ENCODE measurements at places on chromosomes 16 and 17.

DNA sequence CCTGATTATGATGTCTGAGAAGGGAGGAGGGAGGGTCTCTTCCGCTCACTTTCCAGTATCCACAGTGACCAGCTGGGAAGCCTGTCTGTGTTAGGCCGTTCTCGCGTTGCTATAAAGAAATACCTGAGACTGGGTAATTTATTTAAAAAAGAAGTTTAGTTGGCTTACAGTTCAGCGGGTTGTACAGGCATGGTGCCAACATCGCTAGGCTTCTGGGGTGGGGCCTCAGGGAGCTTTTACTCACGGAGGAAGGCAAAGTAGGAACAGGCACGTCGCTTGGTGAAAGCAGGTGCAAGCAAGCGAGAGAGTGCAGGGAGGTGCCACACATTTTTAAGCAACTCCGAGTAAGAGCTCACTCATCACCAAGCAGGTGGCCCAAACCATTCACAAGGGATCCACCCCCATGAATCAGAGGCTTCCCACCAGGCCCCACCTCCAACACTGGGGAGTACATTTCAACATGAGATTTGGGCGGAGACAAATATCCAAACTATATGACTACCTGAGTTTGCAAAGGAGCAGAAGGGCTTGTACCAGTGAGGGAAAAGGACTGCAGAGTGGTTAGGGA is 137.5 kb downstream of the CCDC182 start:
- DNase-seq: no peak

DNA sequence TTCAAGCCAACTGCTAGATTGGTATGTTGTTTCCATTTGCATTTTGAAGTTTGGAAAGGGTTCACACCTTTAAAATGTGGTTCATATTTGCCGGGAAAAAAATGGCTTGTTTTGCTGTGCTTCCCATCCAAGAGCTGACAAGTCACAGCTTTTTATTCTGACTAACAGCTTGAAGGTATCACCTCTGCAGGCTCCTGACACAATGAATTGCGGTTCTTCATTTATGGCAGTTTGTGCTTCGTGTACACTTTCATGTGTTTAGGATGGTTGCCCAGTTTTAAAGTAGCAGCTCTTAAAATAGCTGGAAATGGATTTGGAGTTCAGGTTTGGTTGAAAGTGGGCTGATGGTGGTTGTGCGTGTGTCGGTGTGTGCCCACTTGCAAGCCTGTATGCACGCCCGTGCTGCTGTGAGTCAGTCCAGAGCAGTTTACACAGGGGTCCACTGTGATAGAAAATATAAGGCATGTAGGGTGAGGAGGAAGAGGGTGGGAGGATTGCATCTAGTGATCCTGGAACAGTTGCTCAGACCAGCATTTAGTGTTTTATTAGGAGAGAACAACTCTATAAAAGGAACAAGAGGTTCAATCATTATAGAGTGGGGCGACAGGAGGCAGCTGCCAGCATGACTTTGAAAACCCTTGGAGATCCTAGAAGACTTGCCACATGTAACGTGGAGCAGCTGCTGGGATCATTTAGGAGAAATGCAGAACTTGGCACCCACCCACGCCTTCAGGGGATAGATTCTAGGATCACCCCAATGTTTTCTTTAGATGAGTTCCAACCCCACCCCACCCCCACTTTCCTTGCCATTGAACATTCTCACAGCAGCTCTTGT is 108.0 kb upstream of the TBX2 start:
- no peak for DNase-seq

- no peak for DNase-seq
Measured at GRCh38 chr16:66480265-66481080, 53.4 kb downstream of the BEAN1 start.

GRCh38 chr17:49000943-49001342 is 3.8 kb downstream of the IGF2BP1 start:
- no peak for DNase-seq

DNA sequence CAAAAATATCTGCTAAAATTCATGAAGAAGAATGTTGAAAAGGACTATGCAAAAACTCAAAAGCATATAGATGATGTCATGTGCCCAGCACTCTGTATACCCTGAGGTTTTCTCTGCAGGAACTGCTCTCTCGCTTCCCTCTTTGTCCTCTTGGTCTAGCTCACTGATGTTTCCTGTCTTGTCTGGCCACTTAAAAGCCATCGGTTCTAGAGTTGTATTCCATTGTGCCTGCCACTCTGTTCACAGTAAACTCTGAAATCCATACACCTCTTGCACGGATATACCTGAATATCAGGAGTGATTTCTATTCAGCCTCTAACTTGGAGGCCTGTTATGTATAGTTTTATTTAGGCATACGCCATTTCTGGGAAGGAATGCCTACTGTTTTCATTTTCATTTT is 101.0 kb upstream of the CNTNAP4 start:
- no peak for DNase-seq

- DNase-seq: no peak
Measured at GRCh38 chr17:37824534-37825485, 80.0 kb upstream of the HNF1B start.

- no peak for DNase-seq
Measured at GRCh38 chr16:31179219-31179746, 656 bp upstream of the FUS start.

- DNase-seq: no peak
Measured at GRCh38 chr16:64060631-64061030, 1061.2 kb downstream of the CDH11 start.

GRCh38 chr16:89370601-89371000 is 119.8 kb downstream of the ANKRD11 start:
- DNase-seq: no peak

- DNase-seq: no peak
Measured at GRCh38 chr16:342455-343213, 9.9 kb downstream of the AXIN1 start.

GRCh38 chr17:82287868-82288801 is 14.6 kb upstream of the CSNK1D start:
- DNase-seq: peak; percentile 100

DNA sequence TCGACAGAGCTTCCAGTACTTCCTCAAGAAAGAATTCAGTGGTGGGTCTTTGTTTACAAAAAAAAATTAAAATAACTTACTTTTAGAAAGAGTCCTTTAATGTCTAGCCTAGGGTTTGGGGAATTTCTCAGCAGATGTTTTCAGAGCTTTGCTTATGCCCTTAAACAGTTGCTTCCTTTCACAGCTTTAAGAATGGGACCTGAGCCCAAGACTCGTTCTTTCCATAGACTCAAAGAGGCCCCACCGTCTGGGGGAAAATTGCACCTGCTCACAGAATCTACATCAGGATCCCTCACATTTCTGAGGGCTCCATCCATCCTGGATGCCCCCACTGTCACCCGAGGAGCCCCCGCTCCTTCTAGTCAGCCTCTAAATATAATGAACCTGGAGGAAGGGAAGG is 60.0 kb downstream of the RGS9 start:
- no peak for DNase-seq

- DNase-seq: no peak
Measured at GRCh38 chr16:4679156-4679849, 14.1 kb upstream of the NUDT16L1 start.

DNA sequence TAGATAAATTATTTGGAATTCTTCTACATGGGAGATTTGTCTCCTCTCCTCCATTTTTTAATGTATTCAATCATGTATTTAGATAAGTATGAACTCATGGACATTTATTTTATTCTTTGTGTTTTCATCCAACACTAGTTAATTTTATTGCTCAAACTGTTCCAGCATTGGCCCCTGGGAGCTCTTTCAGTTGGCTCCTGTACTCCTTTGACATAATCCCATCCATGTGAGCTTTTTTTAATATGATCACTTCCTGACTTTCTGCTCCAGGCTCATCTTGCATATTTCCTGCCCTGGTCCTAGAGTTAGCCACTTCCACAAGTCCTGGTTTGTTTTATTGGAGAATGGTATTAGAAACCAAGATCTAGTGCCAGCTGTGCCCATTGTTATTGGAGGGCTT is 419.0 kb upstream of the CDH11 start:
- no peak for DNase-seq

- DNase-seq: peak; percentile 77
Measured at GRCh38 chr17:42720996-42721583, 23.8 kb downstream of the EZH1 start.

DNA sequence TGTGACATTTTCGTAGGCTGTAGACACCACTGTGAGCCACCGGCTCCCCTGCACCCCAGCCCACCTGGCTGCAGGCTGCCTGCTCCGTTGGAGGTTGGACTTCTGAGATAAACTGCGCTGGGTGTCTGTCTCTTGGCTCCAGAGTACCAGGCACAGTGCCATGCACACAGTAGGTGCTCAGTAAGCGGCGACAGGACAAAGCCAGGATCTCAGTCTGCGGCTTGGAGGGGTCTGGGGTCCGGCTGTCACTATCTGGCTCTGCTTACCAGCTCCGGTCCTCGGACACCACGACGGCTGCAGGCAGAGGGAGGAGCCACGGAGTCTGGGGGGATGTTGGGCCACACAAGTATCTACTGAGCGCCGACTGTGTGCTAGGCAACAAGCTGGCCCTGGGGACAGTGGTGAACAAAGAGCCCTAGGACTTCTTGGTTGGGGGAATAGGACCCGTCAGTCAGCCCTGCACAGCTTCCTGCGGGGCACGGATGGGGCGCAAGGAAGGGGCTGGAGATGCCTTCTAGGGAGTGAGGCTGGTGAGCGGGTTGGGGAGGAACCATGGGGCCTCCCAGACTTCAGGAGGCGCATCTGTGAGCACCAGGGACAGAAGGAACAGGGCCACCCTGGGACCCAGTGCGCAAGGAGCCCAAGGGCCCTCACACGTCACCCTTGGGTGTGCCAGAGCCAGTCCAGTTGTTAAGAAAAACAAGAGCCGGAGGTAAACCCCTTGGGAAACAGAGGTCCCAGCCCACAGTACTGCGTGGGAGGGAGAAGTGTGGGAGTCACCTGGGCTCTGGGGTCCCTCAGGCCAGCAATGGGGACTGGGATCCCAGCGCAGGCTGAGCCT is 17.3 kb downstream of the JPH3 start:
- no peak for DNase-seq

DNA sequence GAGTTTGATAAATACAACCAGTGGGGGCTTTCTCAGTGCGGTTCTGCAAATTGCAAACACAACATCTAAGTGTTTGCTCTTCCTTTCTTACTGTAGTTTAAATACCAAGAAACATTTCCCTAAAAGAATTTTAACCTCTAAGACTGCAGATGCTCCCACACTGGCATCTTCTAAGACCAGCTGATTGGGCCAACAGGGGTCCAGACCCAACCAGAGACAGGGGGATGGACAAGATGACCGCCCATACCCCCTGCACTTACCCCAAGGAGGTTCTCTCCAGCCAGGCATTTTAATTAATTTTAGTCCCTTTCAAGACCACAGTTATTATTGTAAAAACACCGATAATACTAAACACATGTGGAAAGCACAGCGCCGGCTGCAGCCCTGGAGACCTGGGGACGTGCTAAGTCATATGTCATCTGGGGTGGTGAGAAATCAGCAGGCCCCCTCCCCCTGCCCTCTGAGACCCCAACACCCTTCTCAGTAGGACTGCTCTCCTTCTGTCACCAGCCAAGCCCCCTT is 242.3 kb downstream of the SOX9 start:
- DNase-seq: no peak

GRCh38 chr17:7816926-7817642 is 16.9 kb upstream of the KDM6B start:
- DNase-seq: no peak

GRCh38 chr16:28878083-28878926 is at the start of gene ATP2A1:
ATP2A1 (plus strand) TSS chr16:28878488; CDS start chr16:28878672, 184 bp downstream.
- DNase-seq: no peak

DNA sequence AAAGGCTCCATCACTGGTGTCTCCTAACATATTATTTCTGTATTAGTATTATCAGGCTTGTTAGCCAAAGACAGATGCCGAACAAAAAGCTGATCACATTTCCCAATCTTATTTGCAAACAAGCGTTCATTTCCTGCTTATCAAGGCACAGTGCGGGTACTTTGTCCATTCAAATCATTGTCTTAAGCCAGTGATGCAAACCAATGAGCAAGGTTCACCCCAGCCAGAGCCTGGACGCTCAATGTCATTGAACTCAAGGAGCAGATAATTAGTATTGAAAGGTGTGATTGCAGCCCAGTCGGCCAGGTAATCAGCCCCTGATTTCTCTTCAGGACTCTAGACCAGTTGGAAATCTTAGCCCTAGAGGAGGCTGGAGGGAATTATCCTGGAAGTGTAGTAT is 20.4 kb upstream of the SOX9 start:
- no peak for DNase-seq

DNA sequence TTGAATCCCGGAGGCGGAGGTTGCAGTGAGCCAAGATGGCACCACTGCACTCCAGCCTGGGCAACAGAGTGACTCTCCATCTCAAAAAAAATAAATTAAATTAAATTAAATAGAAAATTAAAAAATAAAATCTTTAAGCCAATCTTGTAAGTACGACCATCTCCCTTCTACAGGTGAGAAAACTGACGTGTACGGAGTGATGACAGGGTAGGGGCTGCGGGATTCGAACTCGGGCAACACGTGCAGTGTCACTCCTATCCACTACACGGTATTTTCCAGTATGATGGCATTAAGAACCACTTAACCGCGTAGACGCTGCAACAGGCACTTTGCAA is 762 bp downstream of the WDR59 start:
- DNase-seq: no peak

- peak; percentile 47 for DNase-seq
Measured at GRCh38 chr17:67779098-67779672, 46.1 kb upstream of the BPTF start.

GRCh38 chr17:78821961-78822360 is 18.7 kb downstream of the USP36 start:
- no peak for DNase-seq

- peak; percentile 77 for DNase-seq
Measured at GRCh38 chr17:80761110-80761871, 216.7 kb downstream of the RPTOR start.

- DNase-seq: no peak
Measured at GRCh38 chr16:70402916-70403659, 35.8 kb downstream of the ST3GAL2 start.

GRCh38 chr17:9845306-9845705 is 19.6 kb downstream of the GLP2R start:
- DNase-seq: no peak

DNA sequence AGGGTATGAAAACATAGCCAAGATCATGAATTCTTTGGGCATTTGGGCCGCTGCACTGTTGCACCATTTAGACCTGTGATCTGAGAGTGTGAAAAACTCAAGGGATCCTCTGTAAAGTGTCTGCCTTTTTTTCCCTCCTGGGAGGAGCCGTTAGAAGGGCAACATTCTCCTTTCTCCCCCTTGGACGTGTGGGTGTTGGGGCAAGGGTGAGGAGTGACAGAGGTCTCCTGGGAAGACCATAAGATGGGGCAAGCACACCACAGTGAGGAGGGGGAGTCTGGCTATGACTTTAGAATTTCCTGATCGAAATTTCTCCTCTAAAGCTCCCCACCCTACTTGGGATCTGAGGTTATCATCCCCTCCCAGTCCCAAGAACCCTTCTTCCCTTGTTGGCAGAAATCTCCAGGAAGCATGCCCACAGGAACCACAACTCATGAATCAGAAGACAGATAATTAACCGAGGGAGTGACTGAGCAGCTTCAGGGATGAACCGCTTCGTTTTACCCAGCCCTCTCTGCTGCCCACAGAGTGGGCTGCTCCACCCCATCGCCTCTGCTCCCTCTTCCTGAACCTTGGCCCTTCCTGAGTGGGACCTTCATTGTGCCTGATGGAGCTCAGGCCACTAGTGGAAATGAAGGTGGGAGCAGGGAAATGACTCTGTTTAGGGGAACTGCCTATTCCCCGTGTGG is 4.2 kb downstream of the ITGB3 start:
- DNase-seq: no peak
